ENCODE measurements at places on chromosomes 4 and X.
A peak's percentile ranks its signal among the peaks of the same experiment; 100 is the strongest.

DNA sequence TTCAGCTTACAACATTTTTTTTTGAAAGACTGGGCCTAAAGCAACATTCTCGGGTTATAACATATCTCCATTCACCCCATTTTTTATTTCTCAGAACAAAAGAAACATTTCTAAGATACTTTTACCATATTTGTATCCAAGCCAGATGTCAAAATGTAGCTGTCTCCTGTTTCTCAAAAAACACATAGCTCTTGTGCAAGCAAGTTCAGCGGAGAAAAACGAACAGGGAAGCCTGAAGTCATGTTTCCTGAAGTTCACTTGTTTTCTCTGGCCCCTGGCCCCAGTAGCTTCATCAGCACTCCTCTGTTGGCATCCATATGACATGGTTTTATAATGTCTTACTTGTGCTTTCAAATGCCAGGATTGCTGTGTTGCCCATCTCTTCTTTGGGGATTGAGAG is 218.2 kb downstream of the BANK1 start:
- DNase-seq = no peak

GRCh38 chrX:131588995-131589394 is 45.1 kb downstream of the OR13H1 start:
- no peak for DNase-seq

GRCh38 chr4:85763202-85763601 is 288.3 kb downstream of the ARHGAP24 start:
- no peak for DNase-seq

DNA sequence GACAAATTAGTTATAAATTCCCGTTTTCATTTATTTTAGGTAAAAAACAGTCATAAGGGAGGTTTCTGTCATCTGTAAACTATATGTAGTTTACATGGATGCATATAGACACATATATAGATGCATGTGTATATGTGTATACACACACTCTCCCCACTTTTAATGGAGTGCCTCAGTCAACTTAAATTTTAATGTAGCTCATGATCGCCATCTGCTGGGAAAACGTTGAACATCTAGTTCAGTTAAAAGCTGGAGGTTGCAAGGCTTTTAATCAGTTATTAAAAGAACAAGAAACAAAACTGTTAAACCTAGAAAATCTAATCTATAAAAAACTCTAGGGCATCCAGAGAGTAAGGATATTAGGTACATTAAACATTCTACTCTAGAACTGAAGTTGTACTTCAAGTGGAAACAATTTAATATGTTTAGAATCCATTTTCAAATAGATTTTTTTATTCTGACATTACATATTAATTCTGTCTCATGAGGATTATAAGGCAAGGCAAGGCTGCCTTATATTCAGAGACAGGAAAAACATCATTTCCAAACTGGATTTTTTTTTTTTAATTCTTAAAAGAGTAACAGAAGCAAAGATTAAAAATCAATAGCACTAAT is 122.6 kb downstream of the SHISA3 start:
- no peak for DNase-seq

GRCh38 chr4:107801766-107802211 is 22.9 kb upstream of the SGMS2 start:
- DNase-seq = no peak

- no peak for DNase-seq
Observed at GRCh38 chrX:80174925-80175574, 160.5 kb downstream of the TBX22 start.

DNA sequence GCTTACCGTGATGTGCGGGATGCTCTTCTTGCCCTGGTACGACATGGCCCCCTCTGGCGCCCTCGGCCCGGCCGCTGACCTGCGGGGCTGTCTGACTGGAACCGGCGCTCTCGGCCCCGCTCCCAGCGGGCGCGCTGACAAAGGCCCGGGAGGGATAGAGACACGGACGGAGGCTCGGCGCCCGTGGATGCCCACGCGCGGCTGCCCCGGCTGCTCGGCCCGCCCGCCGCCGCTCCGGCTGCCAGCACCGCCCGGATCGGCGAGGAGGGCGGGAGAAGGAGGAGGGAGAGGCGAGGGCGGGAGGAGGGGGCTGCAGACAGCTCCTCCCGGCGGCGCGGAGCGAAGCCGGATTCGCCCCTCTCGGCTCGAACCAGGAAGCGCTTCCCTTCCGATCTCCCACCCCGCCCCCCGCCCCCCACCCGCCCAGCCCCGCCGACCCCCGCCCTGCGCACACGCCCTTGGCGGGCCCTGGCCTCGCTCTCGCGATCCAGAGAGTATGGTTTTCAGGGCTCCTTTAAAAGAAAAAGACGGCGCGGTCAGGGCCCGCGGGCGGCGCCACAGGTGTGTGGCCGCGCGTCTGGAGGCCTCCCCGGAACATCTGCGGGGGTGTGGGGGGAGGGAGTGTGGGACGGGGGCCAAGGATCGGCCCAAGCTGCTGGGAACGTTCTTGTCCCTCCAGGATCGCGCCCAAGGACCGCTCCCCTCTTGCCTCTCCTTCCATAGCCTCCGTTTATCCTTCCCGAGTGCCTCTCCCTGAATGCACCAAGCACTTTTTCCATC is 4.5 kb downstream of the CRMP1 start:
- DNase-seq = no peak

DNA sequence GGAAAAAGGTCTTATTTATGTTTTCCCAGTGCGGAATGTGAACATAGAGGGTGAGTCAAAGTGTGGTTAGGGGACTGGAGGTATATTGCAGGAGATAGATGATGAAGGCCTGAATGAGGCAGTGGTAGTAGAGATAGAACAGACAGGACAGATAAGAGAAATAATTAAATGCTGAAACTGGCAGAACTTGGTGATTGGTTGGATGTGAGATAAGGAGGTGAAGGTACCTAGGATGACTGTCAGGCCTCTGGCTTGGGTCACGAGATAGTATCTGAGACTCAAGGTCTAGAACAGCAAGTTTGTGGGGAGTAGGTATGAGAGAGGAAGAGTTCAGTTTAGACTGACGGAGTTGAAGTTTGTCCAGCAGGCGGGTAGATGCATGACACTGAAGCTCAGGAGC is 3.5 kb downstream of the MND1 start:
- no peak for DNase-seq

- peak; percentile 21 for DNase-seq
Observed at GRCh38 chrX:77785486-77786364, at the start of gene ATRX. TSS of gene ATRX (minus strand) at chrX:77786216. CDS start at chrX:77786001, 215 bp downstream.

DNA sequence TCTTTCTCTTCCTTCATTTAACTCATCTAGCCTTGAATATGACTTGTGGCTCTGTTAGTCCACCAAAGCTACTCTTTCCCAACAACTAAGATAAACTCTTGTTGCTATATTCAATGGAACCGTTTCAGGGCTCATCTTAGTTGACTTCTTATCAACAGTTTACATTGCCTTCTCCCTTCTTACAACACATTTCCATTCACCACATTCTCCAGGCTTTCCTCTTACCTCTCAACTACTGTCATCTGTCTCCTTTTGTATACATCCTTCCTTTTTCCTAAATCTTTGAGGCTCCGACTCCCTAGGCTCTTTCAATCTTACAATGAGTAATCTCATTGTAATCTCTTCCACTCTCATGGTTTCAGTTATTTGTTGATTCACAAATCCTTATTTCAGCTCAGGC is 58.5 kb downstream of the NCAPG start:
- no peak for DNase-seq

GRCh38 chr4:37679301-37679700 is 6.9 kb downstream of the RELL1 start:
- no peak for DNase-seq

- DNase-seq = no peak
Observed at GRCh38 chrX:152637649-152638442, at the start of gene GABRQ. TSS of gene GABRQ (plus strand) at chrX:152637895. CDS start at chrX:152638203, 308 bp downstream.

DNA sequence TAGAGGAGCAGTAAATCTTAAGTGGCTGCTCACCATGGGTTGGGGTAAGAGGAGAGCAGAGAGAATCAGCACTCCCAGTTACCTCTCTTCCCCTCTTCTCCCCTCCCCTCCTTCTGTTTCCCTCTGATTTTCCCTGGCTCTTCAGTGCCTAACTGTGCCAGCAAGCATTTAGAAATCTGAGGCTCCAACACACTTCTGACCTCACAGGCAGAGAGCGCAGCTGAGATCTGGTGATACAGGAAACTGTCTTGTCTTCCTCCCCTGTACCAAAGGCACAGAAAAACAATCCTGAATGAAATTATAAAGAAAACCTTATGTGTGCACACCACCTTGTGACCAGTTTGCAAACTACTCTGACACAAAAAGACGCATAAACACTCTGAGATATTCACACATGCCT is 82.4 kb upstream of the SMIM10 start:
- DNase-seq = no peak

DNA sequence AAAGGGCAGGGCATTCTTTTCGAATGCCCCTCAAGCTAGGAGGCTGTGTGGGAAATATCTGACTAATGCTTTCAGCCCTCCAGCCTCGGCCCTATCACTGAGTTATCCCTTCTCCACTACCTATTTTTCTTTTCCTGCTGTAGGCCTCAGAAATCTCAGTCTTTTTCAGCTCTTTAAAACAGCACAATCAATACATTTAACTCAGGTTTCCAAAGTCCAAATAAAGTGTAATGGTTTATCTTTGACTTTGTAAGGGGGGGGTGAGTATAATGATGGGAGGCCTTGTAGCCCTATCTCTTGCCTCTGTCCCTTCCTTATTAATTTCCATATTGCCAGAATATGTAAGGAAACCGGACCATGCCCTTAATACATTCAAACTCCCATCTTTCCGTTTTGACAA is 1.6 kb upstream of the WNK3 start:
- DNase-seq = no peak

DNA sequence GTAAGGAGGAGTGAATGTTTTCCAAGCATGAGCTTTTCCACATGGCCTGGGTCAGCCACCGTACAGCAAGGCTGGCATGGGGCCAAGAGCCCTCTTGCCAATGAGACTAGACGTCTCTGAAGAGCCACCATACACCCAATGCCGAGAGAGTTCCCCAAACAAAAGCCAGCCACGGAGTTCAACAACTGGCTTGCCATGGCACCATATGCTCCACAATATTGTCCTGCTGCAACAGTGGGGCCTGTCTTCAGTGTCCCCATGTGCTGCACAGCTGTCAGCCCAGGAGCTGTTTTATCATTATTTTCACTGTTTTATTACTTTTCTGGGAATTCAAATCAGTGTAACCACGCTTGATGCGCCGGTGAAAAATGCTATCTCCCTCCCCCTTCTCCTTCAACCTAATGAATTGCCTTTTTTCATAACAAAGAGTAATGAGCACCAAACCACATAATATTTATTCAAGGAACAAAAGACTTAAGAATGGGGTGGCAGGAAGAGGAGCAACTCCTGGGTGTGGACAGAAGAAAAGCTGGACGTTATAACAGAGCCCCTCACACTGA is 18.4 kb downstream of the MAML3 start:
- no peak for DNase-seq

- DNase-seq = no peak
Observed at GRCh38 chrX:12327836-12328235, 189.6 kb downstream of the FRMPD4 start.

DNA sequence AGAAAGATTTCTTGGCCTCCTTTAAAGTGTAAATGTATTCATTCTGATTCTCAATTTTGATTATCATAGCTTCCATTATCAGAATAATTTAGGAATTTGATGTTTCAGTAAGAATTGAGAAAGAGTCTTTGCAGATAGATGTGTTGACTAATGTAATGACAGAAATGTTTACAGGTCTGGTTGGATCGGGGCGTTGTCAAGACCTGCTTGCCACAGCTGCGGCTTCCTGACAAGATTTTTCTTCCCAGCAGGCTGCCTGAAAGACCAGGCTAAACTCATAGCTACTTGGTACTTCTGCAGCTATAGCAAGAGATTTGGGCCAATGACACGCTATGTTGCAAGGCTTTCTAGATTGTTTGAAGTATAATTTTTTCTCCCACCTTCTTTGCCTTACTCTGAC is 91.5 kb upstream of the ANKRD50 start:
- no peak for DNase-seq

DNA sequence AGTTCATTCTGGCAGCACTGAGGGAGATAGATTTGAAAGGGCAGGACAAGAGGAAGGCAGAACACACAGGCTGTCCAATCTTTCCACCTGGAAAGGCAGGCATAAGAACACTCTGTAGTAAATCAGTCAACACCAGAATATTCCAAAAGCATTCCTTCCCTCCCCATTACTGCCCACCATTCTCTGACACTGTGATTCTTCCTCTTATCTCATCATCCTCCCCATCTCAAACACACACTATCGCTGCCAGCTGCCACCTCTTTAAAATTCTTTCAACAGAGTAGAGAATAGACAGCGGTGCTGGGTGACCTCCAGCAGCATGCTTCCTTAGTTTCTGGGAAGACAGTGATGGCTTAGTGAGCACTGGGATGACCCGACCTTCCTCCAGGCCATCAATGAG is 53.7 kb upstream of the MYOZ2 start:
- DNase-seq = no peak

- DNase-seq = no peak
Observed at GRCh38 chr4:46397394-46397793, 7.5 kb upstream of the GABRA2 start.

DNA sequence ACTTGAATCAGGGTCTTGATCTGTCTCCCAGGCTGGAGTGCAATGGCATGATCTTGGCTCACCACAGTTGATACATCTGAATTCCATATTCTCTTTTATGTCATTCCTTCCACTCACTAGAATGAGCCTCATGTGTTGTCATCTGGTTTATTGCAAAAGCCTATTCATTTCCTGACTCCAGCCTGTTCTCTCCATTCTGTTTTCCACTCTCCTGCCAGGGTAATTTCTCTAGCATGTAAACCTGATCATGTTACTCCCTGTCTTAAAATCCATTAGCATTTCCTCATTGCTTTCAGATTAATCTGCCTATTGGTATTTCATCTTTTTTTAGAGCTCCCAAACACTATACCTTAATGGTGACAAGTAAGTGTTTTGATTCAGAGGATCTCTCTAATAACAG is 4.3 kb upstream of the DDX60L start:
- no peak for DNase-seq

DNA sequence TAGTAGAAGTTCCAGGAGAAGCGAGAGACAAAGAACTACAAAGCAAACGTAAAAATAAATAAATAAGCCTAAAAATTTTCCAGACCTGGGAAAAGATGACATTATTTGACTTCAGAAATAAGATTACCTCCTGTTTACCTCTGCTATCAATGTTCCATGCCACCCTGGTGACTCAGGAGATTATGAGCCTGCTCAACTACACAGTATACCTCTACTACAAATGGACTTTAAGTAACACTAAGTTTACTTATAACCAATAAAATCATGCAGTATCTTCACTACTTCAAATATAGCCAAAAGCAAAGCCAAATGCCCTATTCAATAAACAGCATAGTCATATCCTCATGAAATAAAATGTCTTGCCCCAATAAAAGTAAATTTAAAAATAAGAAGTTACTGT is 105.4 kb downstream of the CYLC1 start:
- DNase-seq = no peak

GRCh38 chr4:150164956-150165629 is 86.8 kb downstream of the DCLK2 start:
- DNase-seq = no peak

- DNase-seq = no peak
Observed at GRCh38 chr4:125714845-125715244, 400.1 kb downstream of the FAT4 start.

GRCh38 chrX:2698604-2699003 is 7.5 kb downstream of the CD99 start:
- DNase-seq = no peak

GRCh38 chr4:9880406-9881197 is 99.2 kb downstream of the DRD5 start:
- no peak for DNase-seq

GRCh38 chrX:55130481-55130880 is 41.7 kb downstream of the PAGE2 start:
- DNase-seq = no peak

- no peak for DNase-seq
Observed at GRCh38 chr4:139552517-139553307, 3.3 kb downstream of the SETD7 start.

- peak; percentile 65 for DNase-seq
Observed at GRCh38 chrX:48937054-48937907, 18.5 kb upstream of the PIM2 start.

GRCh38 chr4:102687982-102688433 is 72.8 kb downstream of the MANBA start:
- DNase-seq = no peak

Data from stimulated activated CD8-positive, alpha-beta memory T cell treated with anti-CD3 and anti-CD28 coated beads, Interleukin-15, amount 100 ng/mL, for 24 hours (primary cell).